ENCODE measurements at places on chromosomes 12 and 14.

DNA sequence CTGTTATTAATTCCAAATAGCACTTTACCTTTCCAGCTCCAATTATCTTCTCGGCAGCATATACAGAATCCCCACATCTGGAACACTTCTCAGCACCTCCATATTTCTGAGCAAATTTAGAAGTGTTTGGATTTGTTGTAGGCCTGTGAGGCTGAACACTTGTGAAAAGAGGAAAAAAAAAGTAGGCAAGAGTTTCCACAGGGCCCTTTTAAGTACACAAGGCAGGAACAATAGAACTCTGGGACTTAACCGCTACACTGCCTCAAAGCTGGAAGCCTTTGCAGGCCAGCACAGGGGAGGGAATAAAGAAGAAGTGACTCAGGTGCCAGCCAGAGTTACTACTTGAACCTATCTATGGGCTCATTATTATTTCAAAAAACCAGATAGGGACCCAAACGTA is 18.6 kb downstream of the CSRP2 start:
- DNase-seq, result peak; percentile 18

GRCh38 chr12:95244350-95244749 is 26.7 kb downstream of the VEZT start:
- DNase-seq, result no peak

- DNase-seq, result no peak
Observed at GRCh38 chr12:14700935-14701334, 4.5 kb upstream of the GUCY2C start.

- no peak for DNase-seq
Observed at GRCh38 chr12:115945491-115945885, 332.0 kb downstream of the MED13L start.

- no peak for DNase-seq
Observed at GRCh38 chr12:18443768-18444437, 182.6 kb downstream of the PIK3C2G start.

DNA sequence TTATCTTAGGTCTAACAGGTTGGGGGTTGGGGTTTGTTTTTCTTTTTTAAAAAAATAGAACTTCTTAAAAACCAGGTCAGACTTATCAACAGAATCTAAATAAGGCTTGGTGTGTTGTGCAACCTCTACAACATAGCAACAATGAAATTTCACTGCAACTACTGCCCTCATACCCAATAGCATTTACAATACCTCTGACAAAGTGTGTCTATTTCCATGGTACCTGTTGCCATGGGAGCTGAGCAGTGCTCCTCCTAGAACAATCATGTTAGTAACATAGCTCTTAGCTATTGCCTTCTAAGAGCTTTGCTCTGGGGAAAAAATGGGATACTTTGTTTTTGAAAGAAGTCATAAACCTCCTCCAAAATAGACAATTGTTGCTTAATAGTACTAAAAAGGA is 103.3 kb upstream of the CCDC175 start:
- DNase-seq, result peak; percentile 57

GRCh38 chr14:66746316-66747006 is 238.5 kb downstream of the GPHN start:
- peak; percentile 70 for DNase-seq

DNA sequence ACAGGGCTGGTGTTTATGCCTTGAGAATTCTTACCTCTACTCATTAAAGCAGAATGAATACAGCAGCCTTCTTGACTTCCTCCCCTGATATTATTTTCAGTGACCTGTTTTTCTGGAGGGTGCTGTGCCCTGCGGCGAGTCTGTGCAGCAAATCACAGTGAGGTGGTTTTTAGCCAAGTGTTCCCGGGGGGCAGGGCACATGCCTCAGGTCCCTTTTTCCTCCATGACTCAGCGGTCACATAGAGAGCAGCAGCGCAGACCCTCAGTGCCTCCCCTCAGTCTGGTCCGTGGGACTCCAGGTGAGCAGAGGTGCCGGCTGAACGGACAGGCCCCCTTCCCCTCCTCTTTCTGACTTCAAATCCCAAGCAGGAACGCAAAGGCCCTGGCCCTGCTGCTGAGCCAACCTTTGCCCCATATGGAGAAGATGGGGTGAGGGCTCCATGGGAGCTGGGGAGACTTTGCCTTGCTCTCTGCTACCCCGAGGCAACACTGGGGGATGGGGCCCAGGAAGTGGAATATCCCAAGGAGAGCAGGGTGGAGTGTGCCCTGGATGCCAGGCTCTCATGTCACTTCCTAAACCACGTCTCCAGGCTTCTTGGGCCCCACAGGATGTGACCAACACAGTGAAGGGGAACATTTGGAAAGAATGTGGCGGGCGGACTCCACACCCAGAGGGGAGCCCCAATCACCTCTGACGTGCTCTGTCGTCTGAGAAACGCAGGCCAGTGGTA is 90.0 kb downstream of the DHRS2 start:
- DNase-seq, result no peak

GRCh38 chr14:76947838-76948184 is 80.7 kb downstream of the IRF2BPL start:
- no peak for DNase-seq

DNA sequence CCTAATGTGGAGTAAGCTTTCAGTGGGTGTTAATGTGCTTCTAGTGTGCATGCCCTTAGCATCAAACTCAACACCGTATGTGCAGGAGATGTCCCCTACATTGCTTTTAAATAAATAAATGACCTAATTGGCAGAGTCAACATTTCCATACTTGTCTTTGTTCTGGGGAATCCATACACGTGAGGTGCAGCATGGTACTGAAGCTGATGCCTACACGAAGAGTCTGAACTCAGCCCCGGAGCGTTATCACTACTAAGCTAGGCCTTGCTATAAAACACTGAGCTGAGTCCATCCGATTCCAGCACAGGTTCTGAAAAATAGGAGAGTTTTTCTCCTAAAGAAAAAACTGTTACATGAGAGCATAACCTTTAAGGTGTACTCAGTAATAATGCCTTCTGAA is 125.0 kb upstream of the DYRK2 start:
- DNase-seq, result no peak

DNA sequence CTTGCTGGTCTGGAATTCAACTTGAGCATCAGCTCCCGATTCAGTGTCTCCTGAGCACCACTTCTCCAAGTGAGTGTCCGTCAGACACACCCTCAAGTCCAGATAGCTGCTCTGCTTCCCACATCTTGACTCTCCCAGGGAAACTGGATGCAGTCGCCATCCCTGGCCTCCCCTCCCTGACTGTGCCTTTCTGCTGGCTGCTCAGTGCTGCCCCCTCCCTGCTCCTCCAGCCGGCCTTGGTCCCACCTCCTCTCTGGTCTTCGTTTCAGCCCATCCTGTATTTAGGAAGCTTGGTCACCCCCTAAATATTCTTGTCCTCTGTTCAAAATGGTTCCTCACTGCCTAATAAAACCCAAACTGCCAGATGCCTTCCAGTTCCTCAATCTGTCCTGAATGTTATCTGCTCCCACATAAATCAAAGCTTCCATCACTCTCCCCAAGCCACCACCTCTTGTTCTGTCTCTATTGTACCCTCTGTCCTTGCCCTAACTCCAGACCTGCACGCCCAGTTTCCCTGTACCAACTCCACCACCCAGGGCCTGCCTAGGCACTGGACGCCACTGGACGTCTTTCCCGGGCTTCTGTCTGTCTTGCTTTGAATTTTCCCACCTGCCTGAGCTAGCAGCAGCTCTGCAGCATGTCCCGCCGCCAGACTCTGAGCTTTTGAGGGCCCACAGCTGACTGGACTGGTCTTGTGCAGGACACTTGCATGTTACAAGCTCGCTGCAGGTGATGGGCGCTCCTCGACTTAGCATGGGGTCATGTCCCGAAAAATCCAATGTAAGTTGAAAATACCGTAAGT is 33.8 kb downstream of the CCDC92 start:
- DNase-seq, result no peak
